ENCODE measurements at places on chromosomes 1 and 21.
A peak's percentile ranks its signal among the peaks of the same experiment; 100 is the strongest.

- no peak for DNase-seq
Observed at GRCh38 chr1:65175171-65176055, 27.4 kb downstream of the AK4 start.

DNA sequence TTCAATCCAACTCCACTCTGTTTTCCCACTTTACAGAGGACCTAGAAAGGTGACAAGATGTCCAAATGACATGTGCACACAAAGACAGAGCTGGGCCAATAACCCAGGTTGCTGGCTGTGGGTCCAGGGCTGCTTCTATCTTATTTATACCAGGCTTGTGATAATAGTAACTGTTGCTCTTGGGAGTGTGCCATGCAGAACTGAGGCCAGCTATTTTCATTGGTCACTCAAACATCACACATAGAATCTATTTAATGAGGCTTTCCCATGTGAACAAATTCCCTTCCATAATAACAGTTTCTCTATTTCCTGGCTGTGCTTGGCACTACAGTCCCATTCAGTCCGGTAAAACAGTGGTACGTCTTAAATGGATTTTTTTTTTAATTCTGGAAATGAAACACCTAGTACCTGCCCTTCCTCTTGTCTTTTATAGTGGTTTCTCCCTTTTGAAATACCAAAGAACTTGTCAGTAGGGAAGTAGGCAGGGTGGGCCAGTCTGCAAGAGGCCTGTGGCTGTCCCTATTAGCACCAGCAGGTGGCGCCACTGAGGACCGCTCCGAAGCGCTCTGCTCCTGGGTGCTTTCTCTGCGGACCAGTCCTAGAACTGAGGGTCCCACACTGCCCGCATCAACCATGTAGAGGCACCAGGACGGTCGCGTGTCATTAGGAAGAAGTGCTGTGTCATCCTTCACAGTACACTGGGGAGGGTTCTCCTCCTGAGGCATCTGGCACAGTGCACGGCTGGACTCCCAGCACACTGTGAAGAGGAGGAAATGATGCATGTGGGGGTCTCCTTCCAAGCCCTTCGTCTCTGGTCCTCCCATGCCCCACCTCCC is 52.1 kb downstream of the GPR161 start:
- peak; percentile 31 for DNase-seq

- no peak for DNase-seq
Observed at GRCh38 chr1:229892515-229893117, 174.4 kb upstream of the GALNT2 start.

- DNase-seq = no peak
Observed at GRCh38 chr1:77655431-77655974, 27.0 kb downstream of the ZZZ3 start.

- no peak for DNase-seq
Observed at GRCh38 chr1:98763488-98764150, 102.1 kb downstream of the SNX7 start.

- no peak for DNase-seq
Observed at GRCh38 chr21:26954662-26955121, 12.2 kb downstream of the ADAMTS5 start.

DNA sequence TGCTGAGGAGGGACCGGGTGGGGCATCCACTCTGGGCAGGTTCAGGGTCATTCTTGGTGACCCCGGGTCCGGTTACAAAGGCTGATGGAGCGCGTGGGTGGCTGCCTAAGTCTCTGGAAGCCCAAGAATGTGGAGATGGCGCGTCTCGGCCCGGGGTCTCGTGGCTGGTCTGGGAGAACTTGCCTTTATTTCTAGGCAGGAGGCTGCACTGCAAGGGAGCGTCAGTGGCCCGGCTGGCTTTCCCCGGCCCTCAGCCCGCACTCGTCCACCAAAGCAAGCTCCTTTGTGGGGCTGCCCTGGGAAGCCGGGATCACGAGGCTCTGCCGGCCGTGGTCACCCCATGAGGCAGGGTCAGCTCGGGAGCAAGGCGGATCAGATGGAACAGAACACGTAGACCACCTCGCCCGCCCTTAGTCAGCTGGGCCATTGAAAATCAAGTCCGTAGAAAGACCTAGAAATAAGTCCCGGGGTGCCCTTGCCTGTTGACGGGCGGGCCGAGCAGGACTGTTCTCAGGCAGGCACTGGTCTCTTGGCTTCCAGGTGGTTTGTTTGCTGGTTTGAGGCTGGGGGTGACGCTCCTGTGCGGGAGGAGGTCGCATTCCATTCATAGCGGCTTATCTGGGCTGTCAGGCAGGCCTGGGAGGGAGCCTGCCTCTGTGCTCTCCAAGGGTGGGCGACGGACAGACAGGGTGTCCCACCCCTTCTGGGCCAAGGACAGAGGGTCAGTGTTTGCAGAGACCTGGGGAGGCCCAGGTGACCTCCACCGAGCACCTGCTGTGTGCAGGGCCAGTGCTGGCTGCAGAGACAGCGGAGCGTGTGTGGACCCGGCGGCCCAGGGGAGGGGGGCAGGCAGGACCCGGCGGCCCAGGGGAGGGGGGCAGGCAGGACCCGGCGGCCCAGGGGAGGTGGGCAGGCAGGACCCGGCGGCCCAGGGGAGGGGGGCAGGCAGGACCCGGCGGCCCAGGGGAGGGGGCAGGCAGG is 25.8 kb downstream of the COL18A1 start:
- no peak for DNase-seq

DNA sequence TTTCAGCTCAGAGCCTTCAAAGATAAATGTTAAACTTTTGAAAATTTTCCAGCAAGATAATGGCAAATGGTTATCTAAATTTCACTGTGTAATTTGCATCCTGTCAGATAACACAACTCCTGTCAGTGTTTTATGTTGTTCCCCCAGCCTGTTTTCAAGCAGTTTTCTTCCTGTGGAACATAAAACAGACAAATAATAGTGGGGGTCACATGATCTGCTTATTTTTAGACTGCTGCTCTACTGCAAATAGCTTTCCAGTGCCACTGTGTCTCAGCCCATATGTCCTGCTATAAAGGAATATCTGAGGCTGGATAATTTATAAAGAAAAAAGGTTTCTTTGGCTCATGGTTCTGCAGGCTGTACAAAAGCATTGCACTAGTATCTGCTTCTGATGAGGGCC is 32.2 kb downstream of the FMO3 start:
- no peak for DNase-seq

DNA sequence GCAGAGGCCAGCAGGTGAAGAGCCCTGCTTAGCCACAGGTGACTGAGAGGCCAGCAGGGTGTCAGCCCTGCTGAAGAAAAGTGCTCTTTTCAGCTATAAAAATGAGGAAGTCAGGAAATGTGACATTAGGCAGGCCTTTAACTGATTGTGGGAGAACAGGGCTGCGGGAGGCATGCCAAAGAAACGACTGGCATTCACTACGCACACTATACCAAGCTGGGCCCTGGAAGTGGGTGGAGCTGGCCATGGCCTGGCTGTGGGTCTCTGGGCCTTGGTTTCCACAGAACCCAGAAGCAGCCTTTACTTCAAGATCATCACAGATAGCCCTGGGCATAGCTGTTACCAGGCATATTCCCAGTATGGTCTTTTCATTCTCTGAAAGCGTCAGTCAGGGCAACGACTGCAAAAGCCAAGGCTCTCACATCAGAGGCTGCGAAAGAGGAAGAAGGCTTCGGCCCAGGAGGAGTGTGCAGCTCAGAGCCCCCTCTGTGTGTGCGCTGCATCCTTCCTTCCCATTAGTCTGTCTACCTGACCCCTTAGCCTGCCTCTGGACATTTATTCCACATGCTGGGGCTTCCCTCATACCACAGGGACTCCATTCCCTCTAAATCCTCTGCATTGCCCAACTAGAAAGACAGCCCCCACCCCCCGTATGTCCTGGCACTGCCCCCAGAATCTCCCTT is 14.3 kb downstream of the SLC2A1 start:
- no peak for DNase-seq

GRCh38 chr21:27606422-27606821 is 639.5 kb upstream of the ADAMTS5 start:
- no peak for DNase-seq

GRCh38 chr1:219781491-219781890 is 146.9 kb downstream of the SLC30A10 start:
- DNase-seq = no peak

DNA sequence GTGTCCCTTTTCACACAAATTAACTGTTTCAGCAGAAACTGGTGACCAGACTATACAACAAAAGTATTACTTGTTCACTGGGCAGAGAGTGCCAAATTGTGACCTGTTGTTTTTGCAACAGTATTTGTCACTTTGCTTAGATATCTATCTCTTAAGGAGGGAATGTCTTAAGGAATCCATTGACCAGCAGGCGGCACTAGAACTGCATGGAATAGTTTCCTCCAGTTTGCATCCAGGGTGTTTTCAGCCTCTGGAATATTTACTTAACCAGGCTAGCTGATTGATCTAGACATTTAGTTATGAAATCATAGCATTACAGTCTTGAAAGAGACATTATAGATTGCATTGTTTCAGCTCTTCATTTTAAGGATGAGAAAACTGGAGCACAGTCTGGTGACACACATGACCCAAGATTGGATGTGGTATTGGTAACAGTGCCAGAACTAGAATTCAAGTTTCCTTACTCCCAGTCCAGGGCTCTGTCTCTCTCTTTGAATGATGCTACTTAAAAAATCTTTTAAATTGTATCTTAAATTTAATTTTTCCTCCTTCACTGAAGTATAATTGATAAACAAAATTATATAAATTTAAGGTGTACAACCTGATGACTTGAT is 16.9 kb downstream of the RPTN start:
- DNase-seq = no peak

DNA sequence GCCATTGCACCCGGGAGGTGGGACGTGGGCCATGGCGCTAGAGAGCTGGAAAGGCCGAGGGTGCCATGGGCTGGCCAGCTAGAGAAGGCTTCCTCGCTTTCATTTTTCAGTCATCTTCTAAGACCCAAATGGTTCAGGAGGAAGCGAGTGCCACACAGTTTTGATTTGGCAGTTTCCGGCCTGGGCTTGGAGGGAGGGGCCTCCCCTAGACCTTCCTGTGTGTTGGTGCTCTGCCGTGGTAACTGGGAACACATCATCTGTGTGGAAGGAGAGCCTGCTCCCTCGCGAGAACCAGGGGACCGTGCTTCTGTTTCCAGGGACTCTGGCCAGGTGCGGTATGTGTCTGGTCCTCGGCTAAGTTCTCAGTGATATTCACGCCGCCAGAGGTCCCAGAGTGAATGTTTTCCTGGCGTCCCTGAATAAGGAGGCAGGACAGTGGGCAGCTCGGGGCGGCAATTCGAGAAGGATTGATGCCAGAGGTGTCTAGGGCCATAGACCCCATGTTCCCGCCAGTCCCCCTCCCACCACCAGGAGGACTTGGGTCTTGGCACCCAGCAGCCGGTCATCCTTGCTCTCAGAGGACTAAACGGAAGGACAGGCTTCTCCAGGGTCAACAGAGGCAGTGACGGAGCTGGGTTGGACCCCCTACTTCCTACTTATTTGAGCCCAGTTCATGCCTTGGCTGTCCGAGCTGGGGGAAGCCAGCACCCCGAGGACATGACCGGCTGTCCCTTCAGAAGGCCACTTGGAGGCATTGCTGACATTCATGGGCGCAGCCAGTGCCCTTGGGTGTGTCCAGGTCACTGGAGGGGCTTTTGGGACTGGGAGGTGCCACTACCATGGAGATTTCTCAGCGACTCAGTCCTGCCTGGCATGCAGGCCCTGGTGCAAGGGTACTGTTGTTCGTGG is 2.7 kb upstream of the NPHP4 start:
- DNase-seq = peak; percentile 16

DNA sequence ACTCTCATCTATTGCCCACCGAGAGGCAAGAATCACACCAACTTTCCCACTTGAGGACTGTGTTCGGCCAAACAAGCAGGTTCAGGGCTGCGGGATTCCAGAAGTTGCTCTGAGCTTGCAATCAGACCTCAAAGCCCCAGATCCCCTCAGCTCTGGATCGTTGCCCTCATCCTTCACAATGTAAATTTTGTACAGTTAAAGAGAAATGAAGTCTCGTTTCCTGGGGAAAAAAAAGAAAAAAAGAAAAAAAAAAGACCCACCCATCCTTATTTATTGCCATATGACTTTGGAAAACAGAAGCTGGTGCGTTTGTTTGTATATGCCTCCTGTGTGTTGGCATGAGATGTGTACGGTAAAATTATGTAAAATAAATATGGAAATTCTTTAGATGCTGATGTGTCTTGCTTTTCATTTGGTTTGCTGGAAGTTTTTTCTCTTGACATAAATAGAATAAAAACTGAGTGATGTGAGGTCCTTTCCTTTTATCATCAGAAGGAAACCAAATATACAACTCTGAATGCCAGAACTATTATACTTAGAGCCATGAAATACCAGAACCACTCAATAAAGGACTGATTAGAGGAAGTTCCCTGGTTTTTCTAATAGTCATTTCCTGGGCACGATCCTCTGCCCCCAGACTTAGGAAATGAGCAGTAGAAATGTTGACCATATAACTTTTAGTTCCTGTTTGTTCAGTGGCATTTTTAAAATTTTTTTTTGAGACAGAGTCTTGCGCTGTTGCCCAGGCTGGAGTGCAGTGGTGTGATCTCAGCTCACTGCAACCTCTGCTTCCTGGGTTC is 48.7 kb downstream of the LHX4 start:
- DNase-seq = no peak

DNA sequence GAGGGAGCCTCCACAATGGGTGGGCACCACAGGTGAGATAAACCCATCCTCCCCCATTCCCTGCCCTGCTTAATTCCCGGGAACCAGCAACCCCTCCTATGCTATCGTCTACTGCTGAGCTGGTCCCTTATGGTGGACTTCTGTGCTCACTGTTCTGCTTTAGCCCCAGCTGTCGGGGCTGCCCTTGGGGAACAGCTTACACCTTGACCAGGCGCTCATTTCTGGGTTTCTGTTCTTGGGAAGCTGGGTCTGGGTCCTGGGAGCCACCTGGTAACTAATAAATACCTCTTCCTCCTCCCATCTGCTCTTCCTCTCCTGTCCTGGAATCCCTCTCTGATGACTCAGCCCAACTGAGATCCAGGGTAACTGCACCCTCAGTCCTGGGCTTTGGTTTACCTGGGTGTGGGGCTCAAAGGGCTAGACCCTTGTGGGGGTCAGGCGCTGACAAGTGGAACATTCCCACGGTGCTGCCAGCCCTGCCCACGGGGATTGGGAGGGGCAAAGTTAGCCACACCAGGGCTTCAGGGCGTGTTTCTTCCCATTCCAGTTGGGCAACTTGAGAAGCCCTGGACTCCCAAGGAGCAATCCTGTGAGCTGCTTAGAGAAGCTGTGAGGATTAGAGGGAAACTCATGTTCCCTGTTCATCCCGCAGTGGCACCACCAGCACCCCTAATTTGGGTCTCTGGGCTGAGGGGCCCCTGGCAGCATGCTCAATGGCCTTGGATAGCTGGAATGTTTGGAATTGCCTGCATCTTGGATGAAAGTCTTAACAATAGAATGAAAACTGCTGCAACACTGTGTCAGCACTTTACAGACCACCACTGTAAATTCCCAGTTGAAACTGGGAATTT is 1.6 kb downstream of the PCAT6 start:
- DNase-seq = no peak

Data from bone marrow (tissue), 2 donors.